ENCODE measurements at places on chromosomes 11 and 22. TPM values are rescaled to one million over a fixed set of nuclear protein-coding genes. Genes with fewer than 3 reads are reported as not detected.

Gene DNAJB13
- polyA plus RNA-seq = 1.5 TPM

Gene MMP27
- not detected for polyA plus RNA-seq

Gene RNF26
- 18.2 TPM for polyA plus RNA-seq

Gene OR5B3
- polyA plus RNA-seq = not detected

Gene YPEL1
- polyA plus RNA-seq = 2.2 TPM

Gene POTEH
- polyA plus RNA-seq = not detected

Gene PGA4
- not detected for polyA plus RNA-seq

Gene FJX1
- 4.2 TPM for polyA plus RNA-seq

Gene FAM111B
- polyA plus RNA-seq = 0.17 TPM

Gene RAG2
- not detected for polyA plus RNA-seq

Gene FIBP
- 105 TPM for polyA plus RNA-seq

Gene FIBIN
- polyA plus RNA-seq = 14.5 TPM

Gene PRAME
- 4.0 TPM for polyA plus RNA-seq

Gene TRIM64C
- polyA plus RNA-seq = not detected

Gene VSTM5
- 1.8 TPM for polyA plus RNA-seq

Gene OR2AG2
- not detected for polyA plus RNA-seq

Gene PNPLA5
- not detected for polyA plus RNA-seq

Gene FDXACB1
- polyA plus RNA-seq = 1.5 TPM

Gene PAMR1
- polyA plus RNA-seq = 2.4 TPM

Gene SLC22A25
- not detected for polyA plus RNA-seq

Gene SYT9
- polyA plus RNA-seq = 2.7 TPM

Gene HBG1
- polyA plus RNA-seq = not detected

Gene ARFGAP3
- polyA plus RNA-seq = 29.9 TPM

Gene NXPE1
- polyA plus RNA-seq = not detected

Gene SLC37A2
- polyA plus RNA-seq = 0.82 TPM

Gene SLC22A12
- 85.9 TPM for polyA plus RNA-seq

Gene FGF19
- polyA plus RNA-seq = not detected

Gene CYTH4
- 1.9 TPM for polyA plus RNA-seq

Gene VSIG10L2
- not detected for polyA plus RNA-seq

Gene NAALADL1
- polyA plus RNA-seq = 17.1 TPM

Gene LMO1
- 0.95 TPM for polyA plus RNA-seq

Gene CYB5R2
- polyA plus RNA-seq = 8.2 TPM

Gene PANX1
- polyA plus RNA-seq = 5.3 TPM

Gene CDC42EP1
- 29.5 TPM for polyA plus RNA-seq

Gene DYNC2H1
- polyA plus RNA-seq = 13.5 TPM

Gene ZC3H12C
- polyA plus RNA-seq = 2.3 TPM

Gene NOX4
- polyA plus RNA-seq = 370 TPM

Gene CXCR5
- not detected for polyA plus RNA-seq

Gene CRYBB2
- polyA plus RNA-seq = 0.67 TPM

Gene COX8A
- polyA plus RNA-seq = 2,092 TPM

Gene CFAP300
- polyA plus RNA-seq = 4.3 TPM

Gene ARCN1
- 64.7 TPM for polyA plus RNA-seq

Gene NUDT22
- polyA plus RNA-seq = 150 TPM

Gene ABCC8
- polyA plus RNA-seq = 3.2 TPM

Gene TAGLN
- 776 TPM for polyA plus RNA-seq

Gene GPHA2
- polyA plus RNA-seq = 0.99 TPM

Gene MMP7
- polyA plus RNA-seq = 101 TPM
